ENCODE measurements at places on chromosomes 3 and 15.

- peak; percentile 93 for DNase-seq
Measured at GRCh38 chr15:98800437-98801233, 152.3 kb downstream of the IGF1R start.

DNA sequence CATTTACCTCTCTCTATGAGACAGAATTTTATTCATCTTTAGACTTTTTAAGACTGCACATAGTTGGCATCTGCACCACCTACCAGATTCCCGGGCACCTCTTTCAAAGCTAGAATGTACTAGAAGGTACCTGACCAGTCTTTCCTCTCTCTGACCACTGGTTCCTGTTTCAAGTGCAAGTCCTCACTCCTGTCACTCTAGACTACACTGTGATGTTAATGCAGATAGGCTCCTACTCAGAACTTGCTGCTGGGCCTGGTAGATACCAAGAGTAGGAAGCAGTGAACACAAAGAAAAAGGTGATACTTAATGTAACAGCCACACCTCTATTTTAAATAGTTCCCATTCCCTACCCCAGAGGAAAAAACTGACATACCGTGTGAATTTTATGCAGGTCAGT, 8.1 kb upstream of the TCAIM start:
- no peak for DNase-seq

GRCh38 chr3:138180375-138181029, 5.8 kb upstream of the DBR1 start:
- DNase-seq = no peak

GRCh38 chr3:58336135-58336882, 3.6 kb downstream of the PXK start:
- no peak for DNase-seq

DNA sequence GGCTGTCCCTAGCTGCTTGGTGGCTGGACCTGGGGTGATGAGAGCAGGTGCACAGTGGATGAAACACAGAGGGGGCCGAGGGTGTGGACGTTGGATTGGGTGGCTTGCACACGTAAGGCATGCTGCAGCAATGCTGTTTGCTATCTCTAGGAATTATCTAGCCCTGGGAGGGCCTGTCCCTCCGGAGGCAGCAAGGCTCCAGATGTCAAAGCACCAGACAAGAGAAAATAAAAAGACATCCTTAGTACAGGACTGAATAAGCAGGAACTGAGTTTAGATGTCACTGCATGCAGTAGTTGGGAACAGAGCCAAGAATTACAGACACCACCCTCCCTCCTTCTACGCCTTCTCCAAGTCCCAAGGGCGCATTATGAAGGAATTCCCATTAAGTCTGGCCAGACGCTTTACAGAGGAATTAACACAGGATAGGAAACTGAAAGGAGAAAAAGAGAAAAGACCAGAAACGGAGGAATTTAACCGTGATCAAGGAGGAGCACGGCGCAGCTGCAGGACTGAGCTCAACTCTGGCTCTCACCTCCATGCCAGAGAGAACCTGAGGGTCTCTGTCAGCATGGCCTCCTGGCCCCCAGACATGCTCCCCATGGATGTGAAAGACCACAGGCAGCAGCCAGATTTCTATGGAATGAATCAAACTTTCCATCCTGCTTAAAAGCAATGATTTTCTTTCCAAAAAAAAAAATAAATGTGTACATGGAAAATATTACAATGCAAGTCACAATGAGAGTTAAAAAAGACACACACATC, 13.8 kb downstream of the ATP10A start:
- DNase-seq = no peak

DNA sequence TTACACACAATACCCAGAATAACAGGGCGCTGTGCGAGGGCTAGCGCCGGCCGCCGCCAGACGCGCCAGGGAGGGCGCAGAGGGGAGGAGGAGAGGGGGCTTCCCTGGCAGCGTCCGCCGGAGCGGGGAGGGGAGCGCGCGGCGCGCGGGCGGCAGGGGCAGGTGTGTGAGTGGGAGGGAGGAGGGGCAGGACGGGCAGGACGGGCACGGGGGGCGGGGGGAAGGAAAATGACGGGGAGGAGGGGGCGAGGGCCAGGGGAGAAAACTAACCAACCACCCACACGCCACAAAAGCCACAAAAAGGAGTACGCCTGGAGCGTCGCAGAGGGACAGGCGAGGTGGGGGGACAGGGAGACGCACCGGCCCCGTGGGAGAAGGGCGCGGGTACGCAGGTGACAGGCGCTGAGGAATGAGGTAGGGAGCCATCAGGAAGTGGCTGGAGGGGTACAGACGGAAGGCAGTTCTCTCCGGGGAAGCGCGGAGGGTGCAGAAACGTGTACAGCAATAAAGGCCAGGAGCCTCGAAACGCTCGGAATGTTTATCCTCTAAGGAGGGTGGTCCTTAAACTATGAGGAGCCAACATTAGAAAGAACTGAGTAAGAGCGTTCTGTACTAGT, 610 bp upstream of the SATB1 start:
- no peak for DNase-seq

DNA sequence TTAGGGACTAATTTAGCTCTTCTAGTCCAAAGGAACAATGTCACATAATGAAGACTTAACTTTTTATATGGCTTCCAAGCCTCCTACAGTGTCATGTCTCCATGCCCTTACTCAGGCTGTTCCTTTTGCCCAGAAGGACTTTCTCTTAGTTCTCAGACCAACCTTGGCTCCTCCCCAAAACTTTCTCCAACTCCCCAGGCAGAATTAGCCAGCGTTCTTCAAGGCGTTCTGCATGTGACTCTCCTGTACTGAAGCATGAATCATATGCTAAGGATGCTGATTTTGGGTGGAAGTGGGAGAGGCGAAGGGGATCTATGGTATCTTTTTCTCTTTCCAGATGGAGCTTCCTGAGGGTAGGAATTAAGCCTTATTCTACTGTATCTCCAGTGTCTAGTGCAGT, 335.1 kb upstream of the ICE2 start:
- no peak for DNase-seq

- DNase-seq = no peak
Measured at GRCh38 chr3:129506231-129506742, 22.2 kb upstream of the RHO start.

GRCh38 chr3:4166540-4166939, 136.6 kb upstream of the SETMAR start:
- no peak for DNase-seq

DNA sequence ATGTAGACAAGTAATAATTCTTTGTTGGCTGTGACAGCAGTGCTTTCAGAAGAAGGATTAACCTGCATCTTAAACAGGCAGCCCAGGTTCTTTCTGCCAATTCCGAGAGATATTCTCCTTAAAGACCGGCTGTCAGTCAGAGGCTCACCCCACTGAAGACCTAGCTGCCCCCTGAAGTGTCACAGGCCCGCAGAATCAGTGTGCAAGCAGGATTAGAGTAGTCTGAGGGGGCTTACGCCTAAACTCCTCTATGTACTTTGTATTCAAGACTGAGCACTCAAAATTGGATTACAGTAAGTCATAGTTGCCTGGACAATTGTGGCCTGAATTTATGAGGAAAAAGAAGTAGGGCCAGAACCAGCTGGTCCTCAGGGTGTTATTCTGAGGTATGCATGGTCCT, 342.9 kb downstream of the CLSTN2 start:
- DNase-seq = no peak

All from endodermal cell (in vitro differentiated cells).